Activated effector memory CD4-positive, alpha-beta T cell treated with Interleukin-2 at 50 U/mL for 16 hours (primary cell): ENCODE measurements at places on chromosomes 13 and 19.

- DNase-seq: no peak
These were observed 18.3 kb downstream of the VWA8 start for GRCh38 chr13:41942462-41943094.

DNA sequence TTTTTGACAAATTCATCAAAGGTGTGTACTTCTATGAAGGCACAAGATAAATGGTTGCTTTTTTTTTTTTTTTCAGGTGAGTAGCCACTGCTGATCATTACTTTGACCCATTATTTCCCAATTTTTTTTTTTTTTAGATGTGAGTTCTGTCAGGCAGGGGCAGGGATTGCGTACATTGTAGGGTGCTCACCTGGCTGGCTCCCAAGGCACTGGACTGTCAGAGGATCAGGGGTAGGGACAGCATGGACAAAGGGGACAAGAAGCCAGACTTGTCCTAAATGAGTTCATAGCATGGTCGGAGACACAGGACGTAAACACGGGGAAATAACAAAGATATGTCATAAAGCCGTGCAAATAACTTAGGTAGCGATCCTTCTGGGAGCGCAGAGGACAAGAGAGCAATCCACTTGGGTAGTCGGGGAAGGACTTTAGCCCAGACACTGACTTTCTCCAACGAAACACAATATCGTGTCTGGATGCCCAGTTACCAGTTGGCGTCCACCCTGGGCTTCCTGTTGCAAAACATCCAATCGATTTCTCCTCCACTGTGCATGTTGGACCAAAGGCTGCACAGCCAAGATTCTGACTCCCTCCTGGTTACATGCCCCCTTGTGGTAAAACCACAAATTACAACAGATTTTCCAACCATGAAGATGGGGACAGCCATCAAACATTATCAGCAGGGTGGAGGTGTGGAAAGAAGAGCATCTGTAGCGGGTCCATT lies 27.5 kb upstream of the KATNAL1 start:
- DNase-seq: no peak

DNA sequence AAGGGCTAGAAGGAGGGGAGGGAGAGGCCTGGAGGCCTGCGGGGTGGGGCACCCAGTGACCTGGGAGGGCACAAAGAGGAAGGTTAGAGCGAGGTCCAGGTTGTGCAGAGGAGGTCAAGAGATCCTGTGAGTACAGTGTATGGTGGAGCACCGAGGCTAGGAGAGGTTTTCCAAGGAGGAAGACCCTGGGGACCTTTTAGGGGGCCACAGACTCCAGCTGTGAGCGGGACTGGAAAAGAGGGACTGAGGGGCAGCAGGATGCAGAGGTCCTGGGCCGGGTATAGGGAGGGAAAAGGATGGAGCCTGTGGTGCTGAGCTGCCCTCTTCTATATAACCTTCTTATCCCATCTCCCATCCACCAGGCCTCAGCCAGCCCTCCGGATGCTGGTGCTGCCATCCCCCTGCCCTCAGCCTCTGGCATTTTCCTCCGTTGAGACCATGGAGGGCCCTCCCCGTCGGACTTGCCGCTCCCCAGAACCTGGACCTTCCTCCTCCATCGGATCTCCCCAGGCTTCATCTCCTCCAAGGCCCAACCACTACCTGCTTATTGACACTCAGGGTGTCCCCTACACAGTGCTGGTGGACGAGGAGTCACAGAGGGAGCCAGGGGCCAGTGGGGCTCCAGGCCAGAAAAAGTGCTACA lies 863 bp downstream of the ZNF581 start:
- no peak for DNase-seq

GRCh38 chr13:113630296-113630695 lies 27.7 kb downstream of the ATP4B start:
- no peak for DNase-seq

DNA sequence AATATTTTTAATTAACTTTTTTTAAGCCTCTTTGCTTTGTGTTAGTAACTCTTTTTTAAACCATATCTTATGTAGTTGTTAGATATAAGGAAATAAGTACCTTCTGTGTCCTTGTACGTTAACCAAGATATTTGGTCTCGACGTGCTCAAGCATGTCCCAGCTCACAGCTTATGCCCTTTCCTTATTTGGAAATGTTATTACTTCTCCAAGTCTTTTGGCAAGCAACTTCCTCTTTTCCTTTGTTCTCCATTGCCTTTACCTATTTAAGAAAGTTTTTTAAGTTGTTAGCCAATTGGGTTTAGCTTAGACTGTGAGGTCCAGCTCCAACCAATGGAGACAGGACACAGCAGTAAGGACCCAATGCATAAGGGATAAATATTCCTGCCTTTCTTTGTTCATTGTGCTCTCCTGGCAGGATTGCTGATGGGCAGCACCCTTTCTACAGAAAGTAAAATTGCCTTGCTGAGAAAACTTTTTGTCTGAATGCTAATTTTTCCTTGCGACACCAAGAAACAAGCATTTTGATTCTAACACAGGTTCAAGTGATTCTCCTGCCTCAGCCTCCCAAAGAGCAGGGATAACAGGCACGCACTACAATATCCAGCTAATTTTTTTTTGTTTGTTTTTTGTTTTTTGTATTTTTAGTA lies 5.2 kb downstream of the DKKL1 start:
- DNase-seq: no peak

GRCh38 chr19:29841209-29841558 lies 29.4 kb downstream of the CCNE1 start:
- DNase-seq: no peak

DNA sequence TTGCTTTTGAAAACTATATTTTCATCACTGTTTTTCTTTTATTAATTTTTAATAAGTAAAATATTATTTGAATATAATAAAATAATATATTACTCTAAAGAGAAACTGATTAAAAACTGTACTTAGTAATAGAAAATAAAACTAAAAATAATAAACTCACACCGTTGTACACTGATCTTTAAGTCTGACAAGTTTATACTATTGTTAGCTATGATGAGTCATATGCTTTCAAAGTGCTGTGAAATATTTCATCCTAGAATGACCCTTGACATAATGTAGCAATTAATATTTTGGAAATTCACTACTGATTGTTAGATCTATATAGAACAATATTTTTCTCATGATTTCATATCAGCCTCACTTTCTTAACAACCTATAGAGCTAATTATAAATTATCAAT lies 1040.6 kb upstream of the SPRY2 start:
- no peak for DNase-seq

DNA sequence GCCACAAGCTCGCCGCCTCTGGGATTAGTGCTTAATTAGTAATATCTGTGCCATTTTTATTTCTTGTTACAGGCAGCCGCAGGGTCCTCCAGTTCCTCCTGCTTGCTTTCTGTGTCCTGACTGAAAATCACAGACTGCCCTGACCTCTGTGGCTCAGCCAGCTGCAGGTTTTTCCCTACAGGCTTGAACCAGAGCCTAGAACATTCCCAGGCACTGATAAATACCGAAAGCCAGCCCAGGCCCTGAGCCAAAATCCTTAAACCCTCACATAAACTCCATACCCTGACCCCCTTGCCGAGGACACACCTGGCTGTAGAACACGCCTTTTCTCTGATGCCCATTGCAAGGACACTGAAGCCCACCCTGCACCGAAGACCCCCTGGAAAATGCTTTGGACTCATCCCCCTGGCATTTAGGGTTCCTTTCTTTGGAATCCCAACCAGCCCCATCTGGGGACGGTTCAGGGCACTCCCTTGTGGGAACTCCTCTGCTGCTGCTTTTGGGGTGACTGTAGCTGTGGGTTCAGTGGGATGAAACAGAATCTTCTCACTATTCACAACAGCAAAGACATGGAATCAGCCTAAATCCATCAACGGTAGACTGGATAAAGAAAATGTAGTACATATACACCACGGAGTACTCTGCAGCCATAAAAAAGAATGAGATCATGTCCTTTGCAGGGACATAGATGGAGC lies 15.5 kb downstream of the DPP9 start:
- no peak for DNase-seq

DNA sequence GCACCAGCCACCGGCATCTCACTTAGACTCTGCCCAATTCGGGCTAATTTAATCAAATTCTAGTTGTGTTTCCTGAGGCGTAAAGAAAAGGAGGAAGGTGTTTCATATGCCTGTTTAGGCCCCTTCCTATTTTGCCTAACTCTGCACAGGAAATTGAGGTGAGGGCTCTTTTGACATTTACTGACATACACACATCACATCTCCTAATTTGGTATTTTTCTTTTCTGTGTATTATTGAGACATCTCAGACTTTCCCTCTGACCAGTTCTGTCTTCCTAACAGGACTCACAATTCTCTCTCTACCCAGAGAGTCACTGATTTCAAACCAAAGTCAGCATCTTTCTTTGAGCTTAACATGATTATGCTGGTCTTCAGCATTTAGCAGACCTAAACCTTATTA lies 7.9 kb downstream of the CEACAM3 start:
- no peak for DNase-seq

DNA sequence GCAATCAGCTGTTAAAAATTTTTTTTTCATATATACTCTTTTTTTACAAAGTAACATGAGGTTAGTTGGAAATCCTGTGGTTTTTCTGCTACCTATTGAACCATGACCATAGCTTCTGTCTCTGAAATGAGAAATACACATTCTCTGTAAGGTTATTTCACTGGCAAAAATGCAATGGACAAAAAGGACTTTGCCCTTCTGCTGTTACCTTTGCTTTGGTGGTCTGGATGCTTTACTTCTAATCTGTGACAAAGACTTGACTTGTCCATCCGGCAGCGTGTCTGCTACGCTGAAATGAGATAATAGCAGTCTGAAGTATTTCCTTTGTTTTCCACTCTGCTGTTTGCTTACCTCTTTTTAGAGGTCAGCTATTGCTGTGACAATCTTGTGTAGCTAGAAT lies 412.8 kb downstream of the SLITRK6 start:
- DNase-seq: no peak

DNA sequence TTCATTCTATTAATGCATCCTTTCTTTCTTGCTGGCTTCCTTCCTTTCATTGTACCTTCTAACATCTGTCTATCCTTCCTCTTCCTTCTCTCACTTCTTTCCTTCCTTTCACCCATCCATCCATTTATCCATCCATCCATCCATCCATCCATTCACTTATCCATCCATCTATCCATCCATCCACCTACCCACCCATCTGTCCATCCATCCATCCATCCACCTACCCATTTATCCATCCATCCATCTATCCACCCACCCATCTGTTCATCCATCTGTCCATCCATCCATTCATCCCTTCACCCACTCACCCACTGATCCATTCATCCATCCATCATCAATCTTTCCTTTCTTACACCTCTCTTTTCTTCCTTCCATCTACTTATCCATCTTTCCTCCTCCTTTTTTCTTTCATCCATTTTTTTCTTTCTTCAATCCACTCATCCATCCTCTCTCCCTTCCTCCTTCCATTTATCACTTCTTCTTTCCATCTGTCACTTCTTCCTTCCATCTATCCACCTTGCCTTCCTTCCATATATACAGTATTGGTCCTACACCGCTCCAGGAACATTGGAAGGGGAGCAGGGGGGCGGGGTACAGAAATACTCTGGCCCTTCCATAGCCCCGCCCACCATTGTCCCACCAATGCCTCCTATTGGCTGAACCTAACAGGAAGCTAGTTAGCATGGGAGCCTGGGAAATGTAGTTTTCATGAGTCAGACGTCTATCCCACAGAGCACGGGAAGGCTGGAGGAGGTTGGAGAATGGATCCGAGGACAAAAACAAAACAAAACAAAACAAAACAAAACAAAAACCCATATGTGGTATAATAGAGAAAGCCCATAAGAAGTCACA lies 45.9 kb downstream of the MBD3L1 start:
- no peak for DNase-seq

DNA sequence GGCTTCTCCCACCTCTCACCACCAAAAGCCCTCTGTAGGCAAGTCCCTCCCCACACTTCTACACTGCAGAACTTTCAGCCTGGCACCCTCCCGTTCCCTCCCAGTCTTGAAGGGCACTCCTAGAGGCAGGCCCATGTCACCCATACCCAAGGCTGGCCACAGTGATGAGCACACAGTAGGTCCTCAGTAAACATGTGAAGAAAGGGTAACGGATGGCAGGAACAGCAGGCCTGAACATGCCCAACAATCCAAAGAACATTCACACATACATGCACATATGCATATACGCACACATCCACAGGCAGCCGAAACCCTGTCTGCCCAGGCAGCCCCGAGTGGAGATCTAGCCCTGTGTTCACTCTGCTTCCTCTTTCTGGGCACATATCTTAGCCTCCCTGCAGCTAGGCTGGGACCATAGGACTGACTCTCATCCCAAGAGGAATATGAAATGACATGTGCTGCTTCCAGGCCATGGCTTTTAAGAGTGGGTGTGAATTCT lies 55.2 kb downstream of the CEBPG start:
- no peak for DNase-seq
